Stimulated activated CD8-positive, alpha-beta memory T cell treated with anti-CD3 and anti-CD28 coated beads, Interleukin-2, amount 100 ng/mL, for 1 hour (primary cell): ENCODE measurements at places on chromosomes 7 and 10.

GRCh38 chr7:120994512-120995410, 6.2 kb downstream of the CPED1 start:
- DNase-seq = no peak

DNA sequence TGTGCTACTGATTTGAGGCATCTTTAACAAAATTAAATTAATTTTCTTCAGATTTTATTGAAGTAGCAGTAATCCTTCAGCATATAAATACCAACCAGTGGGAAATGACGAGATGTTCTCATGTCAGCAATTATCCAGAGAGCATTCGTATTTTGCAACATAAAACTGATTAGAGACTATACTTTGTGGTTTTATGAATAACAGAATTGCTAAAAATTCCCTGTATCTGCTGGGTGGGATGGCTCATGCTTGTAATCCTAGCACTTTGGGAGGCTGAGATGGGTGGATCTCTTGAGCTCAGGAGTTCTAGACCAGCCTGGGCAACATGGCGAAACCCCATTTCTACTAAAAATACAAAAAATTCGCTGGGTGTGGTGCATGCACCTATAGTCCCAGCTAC, 56.9 kb downstream of the ATAD1 start:
- DNase-seq = no peak

DNA sequence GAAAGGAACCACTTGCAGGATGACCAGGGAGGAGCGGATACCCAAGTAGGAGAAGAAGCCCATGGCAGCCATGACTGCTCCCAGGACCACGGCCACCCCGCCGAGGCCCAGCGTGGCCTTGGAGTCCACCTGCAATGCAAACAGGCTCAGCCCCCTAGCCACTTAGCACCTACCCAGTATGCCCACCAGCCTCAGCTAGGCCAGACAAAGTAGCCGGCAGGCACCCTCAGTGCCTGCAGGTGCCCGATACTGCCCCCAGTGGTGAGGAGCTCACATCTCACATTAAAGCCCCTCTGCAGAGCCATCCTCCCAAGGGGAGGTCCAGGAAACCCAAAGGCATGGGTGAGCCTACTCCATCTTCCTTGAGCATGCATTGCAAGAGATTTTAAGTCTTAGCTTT, 6.6 kb downstream of the NPC1L1 start:
- DNase-seq = peak; percentile 11

DNA sequence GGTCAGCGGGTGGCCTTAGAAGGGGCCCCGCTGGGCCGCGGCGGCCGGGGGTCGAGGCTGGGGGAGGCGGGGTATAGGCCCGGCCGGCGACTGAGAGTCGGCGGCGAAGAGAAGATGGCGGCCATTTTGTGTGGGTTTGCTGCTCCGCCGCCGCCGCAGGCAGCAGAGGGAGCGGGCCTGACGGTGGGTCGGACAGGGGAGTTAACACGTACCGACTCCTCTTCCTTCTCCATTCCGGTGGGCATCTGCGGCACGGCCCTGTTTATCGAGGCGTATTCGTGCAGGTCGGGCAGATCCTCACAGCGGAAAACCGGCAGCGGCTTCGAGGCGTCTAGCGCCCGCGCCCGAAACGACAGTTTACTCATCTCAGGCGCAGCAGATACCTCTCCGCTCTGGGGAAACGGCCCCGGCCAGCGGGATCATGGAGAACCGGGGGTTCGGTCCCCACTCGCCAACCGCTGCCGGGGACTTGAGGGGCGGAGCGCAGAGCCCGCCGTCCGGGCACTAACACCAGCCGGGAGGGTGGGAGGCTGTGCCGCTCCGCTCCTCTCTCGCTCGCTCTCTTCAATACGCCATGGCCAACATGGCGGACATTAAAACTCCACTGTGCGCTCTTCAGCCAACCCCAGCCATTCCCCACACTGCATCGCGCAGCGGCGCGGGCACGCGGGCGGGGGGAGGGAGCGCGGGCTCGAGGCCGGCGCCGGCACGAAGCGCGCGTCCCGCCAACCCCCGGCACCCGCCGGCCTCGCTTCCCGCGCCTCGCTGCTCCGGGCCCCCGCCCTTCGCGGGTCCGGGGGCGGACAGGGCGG, at the start of gene EPC1:
Gene EPC1 (minus strand): TSS at position 608 of the 812 bp plus-strand sequence. CDS start 243 bp downstream, at position 365.
- peak; percentile 76 for DNase-seq

GRCh38 chr10:110791541-110792073, 80.1 kb upstream of the PDCD4 start:
- no peak for DNase-seq
